ENCODE measurements at places on chromosomes 12 and 14. TPM values are rescaled to one million over a fixed set of nuclear protein-coding genes. Genes with fewer than 3 reads are reported as not detected.
A peak's percentile ranks its signal among the peaks of the same experiment; 100 is the strongest.

Gene DPPA3
- not detected for total RNA-seq

Gene CLMN
- total RNA-seq, result 15.3 TPM

Gene EPYC
- total RNA-seq, result not detected

Gene FRMD6
- total RNA-seq, result 20.5 TPM

- peak overlapping the region; percentile 100 for H3K27ac ChIP-seq
- H3K36me3 ChIP-seq, result no peaks in the 10 kb centered on the region
- peaks cover 15% of the 10 kb centered on the region for H3K4me1 ChIP-seq
- no peak overlapping the region for H3K4me3 ChIP-seq
- DNase-seq, result no peak
Observed at GRCh38 chr12:12267742-12268200, 927 bp upstream of the LRP6 start.

- H3K4me3 ChIP-seq, result no peak overlapping the region
- DNase-seq, result no peak
- no peaks in the 10 kb centered on the region for H3K27me3 ChIP-seq
- peak overlapping the region; percentile 96 for H3K27ac ChIP-seq
- peaks cover 81% of the 10 kb centered on the region for H3K4me1 ChIP-seq
- H3K36me3 ChIP-seq, result no peaks in the 10 kb centered on the region
Observed at GRCh38 chr12:120229487-120230325, 28.8 kb upstream of the RPLP0 start.

DNA sequence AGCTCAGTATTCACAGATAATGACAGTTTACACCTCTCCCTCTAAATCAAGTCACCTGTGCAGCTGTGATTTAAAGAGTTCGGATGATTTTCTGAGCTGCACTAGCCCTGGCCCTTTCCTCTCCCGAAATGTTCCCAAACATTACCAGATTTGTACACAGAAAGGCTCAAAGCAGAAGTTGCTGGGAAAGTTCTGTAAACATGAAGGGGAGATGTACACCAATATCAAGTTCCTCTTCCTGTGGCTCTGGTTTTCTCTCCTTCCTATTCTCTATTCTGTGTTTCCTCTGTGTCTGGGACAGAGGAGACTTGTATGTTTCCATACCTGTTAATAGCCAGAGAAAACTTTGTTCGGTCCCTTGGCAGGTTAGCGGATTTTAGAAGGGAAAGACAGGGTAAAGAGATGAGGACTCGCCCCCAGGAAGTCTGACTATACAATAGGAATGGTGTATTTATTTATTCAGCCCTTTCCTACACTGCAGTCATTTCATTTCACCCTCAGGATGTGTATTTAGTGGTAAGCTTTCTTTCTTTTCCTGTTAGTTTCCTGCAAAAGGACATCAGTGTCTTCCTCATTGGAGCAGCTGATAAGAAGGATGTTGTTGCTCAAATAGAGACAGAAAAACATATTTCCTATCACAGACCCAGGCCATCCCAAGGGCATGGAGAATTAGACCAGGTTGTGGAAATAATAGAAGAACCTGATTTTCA lies 7.6 kb upstream of the NUMB start:
- H3K27me3 ChIP-seq, result no peaks in the 10 kb centered on the region
- peaks cover 21% of the 10 kb centered on the region for H3K4me1 ChIP-seq
- no peaks in the 10 kb centered on the region for H3K36me3 ChIP-seq
- DNase-seq, result no peak
- no peak overlapping the region for H3K27ac ChIP-seq

- H3K4me3 ChIP-seq, result no peak overlapping the region
- H3K27me3 ChIP-seq, result no peaks in the 10 kb centered on the region
- H3K4me1 ChIP-seq, result no peaks in the 10 kb centered on the region
- H3K27ac ChIP-seq, result no peak overlapping the region
- H3K36me3 ChIP-seq, result no peaks in the 10 kb centered on the region
- no peak for DNase-seq
Observed at GRCh38 chr12:6084261-6084968, 40.1 kb downstream of the VWF start.

DNA sequence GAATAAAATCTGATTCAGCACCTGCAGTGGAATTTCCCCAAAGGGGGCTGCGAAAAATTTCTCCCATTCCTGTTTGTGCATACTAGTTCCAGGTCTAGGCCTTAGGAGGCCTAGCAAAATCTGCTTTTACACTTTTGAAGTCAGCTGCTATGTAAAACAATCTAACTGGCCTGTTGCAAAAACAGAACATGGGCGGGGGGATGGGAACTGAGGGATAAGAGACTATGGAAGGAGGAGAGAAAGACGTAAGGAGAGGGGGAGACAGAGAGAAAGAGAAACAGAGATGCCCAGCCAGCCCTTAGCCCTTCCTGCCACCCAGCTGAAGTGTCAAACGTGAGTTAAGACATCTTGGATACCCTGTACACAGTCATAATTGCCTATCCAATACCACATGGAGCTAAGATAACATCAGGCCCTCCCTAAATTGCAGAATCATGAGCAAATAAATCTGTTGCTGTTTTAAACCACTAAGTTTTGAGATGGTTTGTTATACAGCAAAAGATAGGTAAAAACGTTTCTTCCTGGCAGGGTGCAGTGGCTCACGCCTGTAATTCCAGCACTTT lies 45.6 kb downstream of the SPTLC2 start:
- H3K4me3 ChIP-seq, result no peak overlapping the region
- H3K4me1 ChIP-seq, result no peaks in the 10 kb centered on the region

GRCh38 chr14:45526715-45527549 lies 273.9 kb upstream of the MIS18BP1 start:
- H3K27ac ChIP-seq, result no peak overlapping the region
- H3K4me3 ChIP-seq, result no peak overlapping the region
- no peaks in the 10 kb centered on the region for H3K36me3 ChIP-seq
- H3K4me1 ChIP-seq, result no peaks in the 10 kb centered on the region

DNA sequence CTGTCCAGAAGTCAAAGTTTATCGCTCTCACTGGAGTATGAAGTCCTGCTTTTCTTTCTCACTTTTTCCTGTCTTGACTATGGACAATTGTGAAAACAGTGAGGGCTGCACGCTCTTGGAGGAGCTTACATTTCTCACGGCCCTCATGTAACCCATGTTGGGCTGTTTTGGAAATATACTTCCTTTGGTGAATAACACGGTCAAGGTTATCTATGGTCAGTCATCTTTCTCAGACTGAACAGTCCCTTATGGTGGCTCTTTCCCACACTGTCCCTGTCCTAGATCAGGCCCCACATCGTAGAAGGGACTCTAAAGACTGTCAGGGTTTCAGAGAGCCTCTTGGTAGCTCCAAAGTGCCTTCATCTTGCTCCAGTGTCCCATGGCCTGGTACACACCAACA lies 7.2 kb downstream of the CCDC92 start:
- H3K4me3 ChIP-seq, result no peak overlapping the region
- no peak overlapping the region for H3K27ac ChIP-seq

- no peak for DNase-seq
- H3K4me1 ChIP-seq, result peaks cover 7% of the 10 kb centered on the region
- no peaks in the 10 kb centered on the region for H3K36me3 ChIP-seq
- H3K27me3 ChIP-seq, result no peaks in the 10 kb centered on the region
Observed at GRCh38 chr14:100587086-100587762, at the start of gene BEGAIN. Gene BEGAIN (minus strand): TSS chr14:100587417. CDS start chr14:100587290, 127 bp downstream.

- no peaks in the 10 kb centered on the region for H3K36me3 ChIP-seq
- peak; percentile 87 for DNase-seq
- no peaks in the 10 kb centered on the region for H3K27me3 ChIP-seq
- H3K4me3 ChIP-seq, result no peak overlapping the region
- peak overlapping the region; percentile 33 for H3K27ac ChIP-seq
Observed at GRCh38 chr14:100149851-100150611, 9.4 kb downstream of the DEGS2 start.

GRCh38 chr12:51887476-51888315 lies at the start of gene ANKRD33:
Gene ANKRD33 (plus strand): TSS chr12:51888103. CDS start chr12:51888187, 84 bp downstream.
- H3K4me1 ChIP-seq, result no peaks in the 10 kb centered on the region
- DNase-seq, result no peak
- H3K27me3 ChIP-seq, result no peaks in the 10 kb centered on the region
- no peak within 1 kb of the TSS for H3K27ac ChIP-seq
- H3K4me3 ChIP-seq, result no peak within 1 kb of the TSS

DNA sequence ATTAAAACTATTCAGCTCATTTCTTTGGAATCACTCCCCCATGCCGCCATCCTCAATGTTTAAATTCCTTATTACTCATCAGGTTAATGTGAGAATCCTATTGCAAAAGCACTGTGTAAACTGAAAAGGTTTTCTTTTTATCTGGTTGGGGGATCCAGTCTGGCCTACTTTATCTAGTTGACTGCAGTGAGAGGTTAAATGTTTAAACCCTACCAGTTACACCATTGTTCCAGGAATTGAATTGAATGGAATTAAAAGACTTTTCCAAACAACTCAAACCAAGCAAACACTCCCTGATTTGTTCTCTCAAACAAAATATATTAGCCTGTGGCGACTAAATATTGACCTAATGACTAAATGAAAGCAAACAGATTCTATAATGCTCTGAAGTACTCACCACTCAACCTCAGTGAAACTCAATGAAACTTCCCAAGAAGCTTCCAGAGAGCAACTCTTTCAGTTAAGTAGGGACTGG lies 100.5 kb downstream of the VEZT start:
- no peaks in the 10 kb centered on the region for H3K36me3 ChIP-seq
- H3K27me3 ChIP-seq, result no peaks in the 10 kb centered on the region
- H3K4me3 ChIP-seq, result no peak overlapping the region
- H3K4me1 ChIP-seq, result no peaks in the 10 kb centered on the region

DNA sequence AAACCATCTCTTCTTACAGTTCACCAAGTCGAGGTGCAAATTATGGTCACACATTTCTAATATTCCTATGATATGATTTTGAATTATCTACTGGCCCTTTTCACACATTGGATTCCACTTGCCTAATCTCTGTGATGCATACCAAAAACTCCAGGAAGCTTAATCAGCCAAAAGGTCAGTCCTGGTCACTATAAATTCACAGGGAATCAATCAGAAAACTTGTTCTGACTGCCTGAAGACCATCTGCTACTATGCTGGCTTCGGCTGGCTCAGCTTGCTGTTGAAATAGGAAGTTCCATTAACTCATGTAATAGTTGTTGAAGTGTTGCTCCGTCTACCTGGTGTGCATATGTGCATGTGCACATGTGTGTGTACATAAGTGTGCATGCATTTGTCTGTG lies 142.8 kb upstream of the FLRT2 start:
- H3K4me1 ChIP-seq, result no peaks in the 10 kb centered on the region
- no peak overlapping the region for H3K27ac ChIP-seq
- no peak overlapping the region for H3K4me3 ChIP-seq

DNA sequence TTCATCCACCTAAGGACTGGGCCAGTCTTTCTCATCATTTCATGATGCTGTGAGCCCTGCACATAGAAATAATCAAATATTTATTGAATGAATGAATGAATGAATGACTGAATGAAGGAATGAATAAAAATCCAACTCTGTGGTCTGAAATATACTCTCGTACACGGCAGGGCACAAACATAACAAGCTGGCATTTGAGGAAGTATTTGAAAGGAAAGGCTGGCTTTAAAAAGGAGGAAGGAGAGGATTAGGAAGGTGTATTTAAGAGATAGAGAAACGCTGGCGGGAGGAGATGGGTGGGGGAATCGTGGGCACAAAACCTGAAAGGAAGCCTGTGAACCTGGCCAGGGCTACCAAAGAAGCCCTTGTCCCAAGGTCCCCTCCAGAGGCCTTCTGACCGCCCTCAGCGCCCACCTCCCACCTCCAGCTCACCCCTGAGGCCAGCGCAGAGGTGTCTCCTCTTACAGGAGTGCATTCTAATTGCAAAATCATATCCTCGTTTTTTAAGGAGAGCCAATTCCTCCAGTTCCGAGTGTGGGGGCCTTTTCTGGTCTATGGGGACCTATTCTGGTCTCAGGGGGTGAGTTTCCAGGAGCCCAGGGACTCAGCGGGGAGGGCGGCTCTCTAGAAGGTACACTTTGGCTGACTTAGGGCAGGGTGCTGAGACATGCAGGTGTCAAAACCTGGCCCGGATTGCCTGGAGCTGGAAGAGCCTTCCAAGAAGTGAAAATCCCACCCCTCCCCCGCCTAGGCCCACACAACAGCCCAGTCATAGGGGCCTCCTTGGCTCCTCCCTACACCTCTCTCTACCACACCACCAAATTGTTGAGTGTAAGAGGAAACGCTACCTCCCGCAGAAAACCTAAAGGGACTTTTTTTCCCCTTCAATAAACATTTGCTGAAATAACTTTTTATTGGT lies 8.7 kb upstream of the JDP2 start:
- no peaks in the 10 kb centered on the region for H3K27me3 ChIP-seq
- H3K27ac ChIP-seq, result no peak overlapping the region
- no peaks in the 10 kb centered on the region for H3K36me3 ChIP-seq
- peak; percentile 82 for DNase-seq
- H3K4me3 ChIP-seq, result no peak overlapping the region
- peaks cover 23% of the 10 kb centered on the region for H3K4me1 ChIP-seq

GRCh38 chr12:24861766-24862540 lies 86.9 kb downstream of the BCAT1 start:
- no peak overlapping the region for H3K27ac ChIP-seq
- peaks cover 3% of the 10 kb centered on the region for H3K4me1 ChIP-seq
- H3K27me3 ChIP-seq, result no peaks in the 10 kb centered on the region
- no peak overlapping the region for H3K4me3 ChIP-seq
- H3K36me3 ChIP-seq, result no peaks in the 10 kb centered on the region

DNA sequence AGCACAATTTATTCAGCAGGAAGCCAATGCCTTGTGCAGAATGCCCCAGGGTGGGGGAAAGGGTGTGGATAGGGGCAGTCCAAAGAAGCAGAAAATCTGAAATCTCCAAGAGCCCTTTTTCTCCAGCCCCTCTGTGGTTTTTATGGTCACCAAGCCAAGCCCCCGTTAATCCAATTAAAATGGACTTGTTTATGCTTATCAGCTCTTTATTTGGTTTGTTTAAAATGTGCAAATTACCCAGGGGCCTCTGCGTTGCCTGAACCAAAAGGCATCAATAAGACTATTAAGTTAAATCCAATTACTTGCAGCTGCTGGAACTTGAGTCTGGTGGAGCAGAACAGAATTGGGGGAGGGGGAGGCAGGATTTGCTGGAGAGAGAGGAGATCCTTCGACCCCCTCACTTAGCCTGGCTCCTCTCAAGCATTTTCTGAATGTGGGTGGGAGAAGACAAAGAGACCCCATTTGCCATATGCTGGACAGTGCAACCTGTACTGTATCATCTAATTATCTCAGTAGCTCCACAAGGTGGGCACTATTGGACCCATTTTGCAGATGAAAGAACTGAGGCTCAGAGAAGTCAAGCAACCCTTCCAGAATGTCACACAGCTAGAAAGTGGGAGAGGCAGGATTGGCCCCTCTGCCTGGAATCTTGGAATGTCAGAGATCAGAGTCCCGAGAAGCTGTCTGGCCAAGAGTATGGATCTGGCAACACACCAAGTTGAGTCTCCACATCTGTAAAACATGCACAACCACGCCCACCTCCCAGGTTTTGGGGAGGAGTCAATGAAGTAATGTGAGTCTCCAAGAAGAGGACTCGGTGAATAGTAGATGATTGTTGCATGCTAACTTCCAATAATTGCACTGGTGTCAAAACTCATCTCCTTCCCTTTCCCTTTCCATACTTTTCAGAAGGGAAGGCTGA lies 66.9 kb downstream of the CMKLR1 start:
- no peak for DNase-seq
- H3K36me3 ChIP-seq, result no peaks in the 10 kb centered on the region
- no peak overlapping the region for H3K4me3 ChIP-seq
- no peak overlapping the region for H3K27ac ChIP-seq
